ENCODE measurements at places on chromosomes 2 and 18. TPM values are rescaled to one million over a fixed set of nuclear protein-coding genes. Genes with fewer than 3 reads are reported as not detected.

DNA sequence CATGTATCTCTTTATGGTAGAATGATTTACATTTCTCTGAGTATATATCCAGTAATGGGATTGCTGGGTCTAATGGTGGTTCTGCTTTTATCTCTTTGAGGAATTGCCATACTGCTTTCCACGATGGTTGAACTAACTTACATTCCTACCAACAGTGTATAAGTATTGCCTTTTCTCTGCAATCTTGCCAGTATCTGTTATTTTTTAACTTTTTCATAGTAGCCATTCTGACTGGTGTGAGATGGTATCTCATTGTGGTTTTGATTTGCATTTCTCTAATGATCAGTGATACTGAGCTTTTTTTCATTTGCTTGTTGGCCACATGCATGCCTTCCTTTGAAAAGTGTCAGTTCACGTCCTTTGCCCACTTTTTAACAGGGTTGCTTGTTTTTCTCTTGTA lies 55.1 kb downstream of the CYTIP start:
- no peak overlapping the region for H3K4me3 ChIP-seq
- H3K4me1 ChIP-seq = no peaks in the 10 kb centered on the region
- no peaks in the 10 kb centered on the region for H3K36me3 ChIP-seq

GRCh38 chr2:235833971-235834620 lies 334.1 kb downstream of the GBX2 start:
- H3K36me3 ChIP-seq = no peaks in the 10 kb centered on the region
- peak; percentile 33 for DNase-seq
- no peak overlapping the region for H3K27ac ChIP-seq
- no peak overlapping the region for H3K4me3 ChIP-seq
- H3K4me1 ChIP-seq = no peaks in the 10 kb centered on the region

Gene LAMA3
- 68.8 TPM for total RNA-seq

GRCh38 chr2:119786295-119786694 lies 26.6 kb downstream of the PTPN4 start:
- no peaks in the 10 kb centered on the region for H3K27me3 ChIP-seq
- H3K27ac ChIP-seq = no peak overlapping the region
- H3K4me3 ChIP-seq = no peak overlapping the region
- no peak for DNase-seq

- no peaks in the 10 kb centered on the region for H3K36me3 ChIP-seq
- H3K27me3 ChIP-seq = no peaks in the 10 kb centered on the region
- peak; percentile 56 for DNase-seq
Observed at GRCh38 chr18:3458378-3458777, 8.4 kb downstream of the TGIF1 start.

GRCh38 chr2:176781570-176782217 lies 430.9 kb upstream of the HNRNPA3 start:
- H3K27me3 ChIP-seq = no peaks in the 10 kb centered on the region
- no peak overlapping the region for H3K27ac ChIP-seq
- no peak overlapping the region for H3K4me3 ChIP-seq
- H3K4me1 ChIP-seq = no peaks in the 10 kb centered on the region

DNA sequence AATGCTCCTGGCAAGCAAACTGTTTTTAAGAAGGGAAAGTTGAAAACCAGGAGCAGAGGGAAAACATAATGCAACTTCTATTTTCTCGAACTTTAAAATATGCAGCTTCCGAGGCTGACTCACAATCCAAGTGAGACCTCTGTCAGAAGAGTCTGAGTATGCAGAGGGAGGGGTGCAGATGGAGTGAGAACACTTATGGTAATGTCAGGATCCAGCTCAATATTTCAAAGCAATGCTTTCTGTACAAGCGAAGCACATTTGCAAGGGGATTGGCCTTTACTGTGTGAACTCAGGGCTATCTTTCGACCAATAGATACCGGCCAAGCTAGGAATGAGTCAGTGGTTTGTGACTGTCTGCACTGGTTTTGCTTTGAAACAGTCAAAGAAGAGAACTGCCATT lies 242.7 kb downstream of the CNTNAP5 start:
- no peak overlapping the region for H3K27ac ChIP-seq
- H3K36me3 ChIP-seq = no peaks in the 10 kb centered on the region
- no peaks in the 10 kb centered on the region for H3K27me3 ChIP-seq

GRCh38 chr2:48750128-48750739 lies 5.3 kb downstream of the LHCGR start:
- no peak overlapping the region for H3K4me3 ChIP-seq
- no peak for DNase-seq
- no peaks in the 10 kb centered on the region for H3K36me3 ChIP-seq
- no peaks in the 10 kb centered on the region for H3K27me3 ChIP-seq
